ENCODE measurements at places on chromosomes 2 and 18.

GRCh38 chr2:212142631-212143030 is 396.0 kb downstream of the ERBB4 start:
- DNase-seq: no peak

GRCh38 chr2:144161061-144161460 is 358.9 kb downstream of the ZEB2 start:
- DNase-seq: no peak

DNA sequence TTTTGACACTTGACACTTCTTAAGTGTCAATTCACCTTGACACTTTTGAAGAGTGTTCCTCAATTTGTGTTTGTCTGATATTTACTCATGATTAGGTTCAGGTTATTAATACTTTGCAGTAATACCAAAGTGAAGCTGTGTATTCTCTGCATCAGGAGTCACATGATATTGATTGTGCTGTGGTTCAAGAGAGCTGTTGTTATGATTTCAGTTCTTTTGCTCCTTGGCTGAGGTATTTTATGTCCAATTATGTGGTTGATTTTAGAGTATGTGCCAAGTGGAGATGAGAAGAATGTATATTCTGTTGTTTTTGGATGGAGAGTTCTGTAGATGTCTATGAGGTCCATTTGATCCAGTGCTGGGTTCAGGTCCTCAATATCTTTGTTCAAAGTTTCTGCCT is 17.2 kb downstream of the EHBP1 start:
- DNase-seq: no peak

DNA sequence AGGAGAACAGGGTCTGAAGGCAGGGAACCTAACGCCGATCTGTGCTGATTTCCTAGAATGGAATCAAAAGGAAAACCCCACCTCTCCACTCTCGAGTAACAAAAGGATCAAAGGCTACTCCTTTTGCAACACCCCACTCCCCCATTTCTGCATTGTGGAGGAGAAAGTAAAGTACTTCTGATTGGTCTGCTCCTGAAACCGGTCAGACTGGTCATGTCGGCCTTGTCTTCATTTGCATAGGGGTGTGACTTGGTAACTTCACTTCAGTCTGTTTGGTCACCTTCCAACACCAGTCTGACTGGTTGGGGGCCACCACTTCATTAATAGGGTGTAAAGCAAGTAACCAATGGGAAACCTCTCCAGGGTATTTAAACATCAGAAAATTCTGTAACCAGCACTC is 771.9 kb downstream of the ERBB4 start:
- no peak for DNase-seq

DNA sequence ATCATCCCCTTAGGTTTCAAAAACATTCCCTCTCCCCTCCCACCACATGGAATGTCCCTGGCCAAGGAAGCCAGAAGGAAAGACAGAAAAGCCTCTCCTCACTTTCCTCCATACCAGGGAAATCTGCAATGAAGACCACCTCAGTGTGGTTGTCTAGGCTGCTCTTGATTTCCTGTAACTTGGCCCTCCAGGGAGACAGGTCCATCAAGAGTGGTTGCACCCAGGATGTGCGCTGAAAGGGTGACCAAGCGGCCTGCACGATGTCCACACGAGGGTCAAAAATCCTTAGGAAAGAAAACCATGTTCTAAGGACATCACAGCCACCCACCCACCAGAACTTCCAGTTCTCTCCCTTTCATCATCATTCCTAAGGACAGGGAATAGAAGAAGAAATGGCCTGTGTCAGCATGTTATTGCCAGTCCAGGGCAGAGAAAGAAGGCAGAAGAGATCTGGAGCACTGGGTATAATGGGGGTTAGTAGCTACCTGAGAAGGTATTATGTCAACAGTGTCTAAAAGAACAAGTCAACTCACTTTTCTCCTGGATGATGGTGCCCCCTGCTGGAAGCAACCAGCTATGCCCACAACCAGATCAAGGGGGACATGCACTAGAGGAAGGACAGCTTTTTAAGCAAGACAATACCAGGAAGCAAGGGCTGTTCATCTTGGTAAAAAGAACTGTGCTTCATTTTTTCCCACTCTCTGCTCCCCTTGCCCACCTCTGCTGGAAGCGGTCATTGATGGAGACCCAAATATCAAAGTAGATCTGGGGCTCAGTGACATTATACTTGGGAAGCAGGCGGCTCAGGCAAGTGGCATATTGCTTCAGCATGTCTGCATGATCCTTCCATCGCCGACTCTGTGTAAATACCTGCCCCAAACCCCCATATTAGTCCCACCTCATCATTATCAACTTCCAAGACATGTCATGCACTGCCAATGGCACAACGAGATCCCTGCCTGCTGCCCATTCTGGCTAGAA is 9.3 kb downstream of the GGCX start:
- DNase-seq: peak; percentile 65

Data from activated naive CD4-positive, alpha-beta T cell (primary cell).